CD8-positive, alpha-beta T cell (primary cell): ENCODE measurements at places on chromosomes 5 and 9.

DNA sequence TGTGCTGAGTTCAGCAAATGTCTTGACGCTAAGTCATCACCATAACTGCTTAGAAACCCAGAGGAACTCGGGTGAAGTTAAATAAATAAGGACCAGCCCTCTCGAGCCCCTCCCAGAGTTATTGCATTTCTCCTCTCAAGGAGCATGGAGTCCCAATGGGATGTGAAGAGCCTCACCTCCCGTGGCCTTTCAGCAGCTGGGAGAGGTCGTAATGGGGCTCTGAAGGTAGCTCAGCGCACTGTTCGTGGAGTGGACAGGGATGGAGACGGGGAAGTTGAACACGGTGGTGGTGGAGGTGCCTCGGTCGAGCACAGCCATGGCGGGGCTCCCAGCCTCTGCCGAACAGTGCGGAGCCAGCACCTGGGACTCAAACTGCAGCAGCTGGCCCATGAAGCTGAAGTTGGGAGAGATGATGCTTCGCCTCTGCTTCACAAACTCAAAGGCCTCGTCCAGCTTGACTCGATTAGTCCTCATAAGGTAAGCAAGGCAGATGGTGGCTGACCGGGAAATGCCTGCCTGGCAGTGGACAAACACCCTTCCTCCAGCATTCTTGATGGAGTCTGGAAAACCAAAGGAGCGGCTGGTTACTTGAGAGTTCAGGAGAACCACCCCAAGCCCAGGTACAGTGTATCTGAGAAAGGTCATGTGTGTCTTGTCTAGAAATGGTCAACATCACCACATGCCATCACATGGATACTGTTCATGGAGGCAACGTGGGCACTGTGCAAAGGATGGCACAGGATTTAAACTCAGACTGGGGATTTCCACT lies 2.2 kb downstream of the DUSP1 start:
- peak; percentile 38 for DNase-seq

- no peak for DNase-seq
These were observed 42.2 kb downstream of the OSMR start for GRCh38 chr5:38888041-38888440.

- DNase-seq: no peak
These were observed 208.2 kb downstream of the DMRTA1 start for GRCh38 chr9:22654833-22655232.

DNA sequence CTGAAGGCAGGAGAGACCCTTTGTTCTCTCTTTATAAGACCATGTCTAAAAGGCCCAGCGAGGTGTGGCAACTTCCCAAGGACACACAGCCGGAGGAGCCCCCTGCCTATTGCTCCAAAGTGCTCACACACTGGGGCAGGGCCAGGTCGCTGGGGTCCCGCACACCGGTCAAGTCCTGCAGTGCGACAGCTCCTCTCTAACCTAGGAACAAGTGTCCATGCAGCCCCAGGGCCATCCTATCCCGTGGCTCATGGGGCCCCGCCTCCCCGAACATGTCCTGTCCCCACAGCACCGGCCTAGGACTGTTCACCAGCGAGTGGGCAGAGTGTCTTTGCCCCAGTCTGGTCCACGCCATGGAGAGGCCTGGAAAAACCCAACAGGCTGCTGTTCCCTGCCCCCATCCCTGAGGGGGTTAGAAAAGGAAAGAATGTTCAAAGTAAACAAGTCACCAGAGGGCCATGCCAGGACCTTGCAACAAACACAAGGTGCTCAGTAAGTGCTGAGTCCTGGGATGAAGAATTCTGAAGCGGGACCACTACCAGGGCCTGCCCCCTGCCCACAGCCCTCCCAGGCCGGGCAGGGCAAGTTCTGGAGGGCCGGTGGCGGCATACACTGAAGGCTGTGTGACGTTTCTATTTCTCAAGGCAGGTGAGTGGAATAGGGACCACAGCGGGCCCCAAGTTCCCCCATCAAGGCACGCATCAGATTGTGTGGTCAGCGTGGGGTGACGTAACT lies 938 bp downstream of the NINJ1 start:
- peak; percentile 75 for DNase-seq

- DNase-seq: no peak
These were observed 17.9 kb upstream of the FBP1 start for GRCh38 chr9:94657021-94657725.

GRCh38 chr5:180802325-180803180 lies at the start of gene MGAT1:
Gene MGAT1, minus strand, starts transcription at chr5:180802806. Its CDS starts 9,835 bp downstream, at chr5:180792971.
- peak; percentile 87 for DNase-seq

DNA sequence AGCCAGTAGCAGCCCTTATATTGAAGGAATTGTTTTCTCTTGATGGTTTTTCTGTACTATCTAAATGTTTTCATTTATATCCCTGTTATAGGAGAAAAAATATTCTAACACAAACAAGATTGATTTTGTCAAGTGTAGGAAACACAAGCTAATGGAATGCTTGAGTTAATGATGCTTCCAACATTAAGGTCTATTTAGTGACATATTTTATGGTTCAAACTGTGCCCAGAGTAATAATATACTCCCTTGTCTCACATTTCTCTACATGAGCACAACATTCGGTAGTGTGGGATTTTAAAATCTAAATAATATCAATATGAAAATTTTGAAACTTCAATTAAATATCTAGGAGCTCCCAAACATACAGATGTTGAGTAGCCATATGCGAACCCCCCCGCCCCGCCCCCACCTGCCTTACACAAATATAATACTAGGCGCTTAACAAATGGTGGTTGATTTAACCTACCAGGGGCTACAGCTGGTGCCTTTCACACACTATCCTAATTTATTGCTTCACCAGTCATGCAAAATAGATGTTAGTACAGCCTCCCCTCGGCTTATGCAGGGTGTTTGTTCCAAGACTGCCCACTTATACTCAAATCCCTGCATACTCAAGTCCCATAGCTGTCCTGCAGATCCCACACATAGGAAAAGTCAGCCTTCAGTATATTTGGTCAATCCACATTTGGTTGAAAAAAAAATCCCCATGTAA lies 124.1 kb upstream of the ACO1 start:
- DNase-seq: no peak

DNA sequence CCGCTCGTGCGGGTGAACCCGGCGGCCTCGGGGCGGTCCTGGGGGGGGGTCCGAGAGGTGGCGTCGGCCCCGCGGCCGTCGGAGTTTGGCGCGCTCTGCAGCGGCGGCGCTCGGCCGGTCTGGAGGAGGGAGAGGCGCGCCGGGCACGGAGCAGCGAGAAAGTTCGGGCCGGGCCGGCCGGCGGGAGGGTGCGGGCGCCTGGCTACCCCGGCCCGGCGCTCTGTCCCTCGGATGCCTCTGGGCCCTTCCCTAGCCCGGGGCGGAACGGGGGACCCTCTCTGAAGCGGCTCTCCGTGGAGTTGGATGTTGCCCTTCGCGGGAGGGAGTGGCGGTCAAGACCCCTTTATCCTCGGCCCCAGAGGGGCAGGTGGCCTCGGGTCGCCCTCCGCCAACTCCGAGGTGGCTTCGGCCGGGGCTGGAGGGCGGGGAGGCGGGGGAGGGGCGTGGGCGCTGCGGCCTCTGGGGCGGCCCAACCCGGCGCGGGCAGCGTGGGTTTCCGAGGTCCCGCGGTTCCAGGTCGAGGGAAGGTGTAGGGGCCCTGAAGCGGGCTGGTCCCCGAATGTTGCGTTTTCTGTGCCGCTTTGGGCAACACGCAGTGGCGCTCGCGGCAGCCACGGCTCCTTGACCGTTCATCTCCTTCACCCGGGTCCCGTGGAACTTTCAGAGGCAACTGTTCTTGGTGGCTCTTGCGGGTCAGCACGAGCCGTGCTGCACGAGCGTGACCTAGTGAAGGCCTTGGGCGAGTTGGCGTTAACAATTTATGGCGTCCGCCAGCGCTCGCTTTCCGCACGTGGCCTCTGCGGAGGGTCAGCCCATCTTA lies 290.5 kb downstream of the DOCK8 start:
- peak; percentile 12 for DNase-seq

DNA sequence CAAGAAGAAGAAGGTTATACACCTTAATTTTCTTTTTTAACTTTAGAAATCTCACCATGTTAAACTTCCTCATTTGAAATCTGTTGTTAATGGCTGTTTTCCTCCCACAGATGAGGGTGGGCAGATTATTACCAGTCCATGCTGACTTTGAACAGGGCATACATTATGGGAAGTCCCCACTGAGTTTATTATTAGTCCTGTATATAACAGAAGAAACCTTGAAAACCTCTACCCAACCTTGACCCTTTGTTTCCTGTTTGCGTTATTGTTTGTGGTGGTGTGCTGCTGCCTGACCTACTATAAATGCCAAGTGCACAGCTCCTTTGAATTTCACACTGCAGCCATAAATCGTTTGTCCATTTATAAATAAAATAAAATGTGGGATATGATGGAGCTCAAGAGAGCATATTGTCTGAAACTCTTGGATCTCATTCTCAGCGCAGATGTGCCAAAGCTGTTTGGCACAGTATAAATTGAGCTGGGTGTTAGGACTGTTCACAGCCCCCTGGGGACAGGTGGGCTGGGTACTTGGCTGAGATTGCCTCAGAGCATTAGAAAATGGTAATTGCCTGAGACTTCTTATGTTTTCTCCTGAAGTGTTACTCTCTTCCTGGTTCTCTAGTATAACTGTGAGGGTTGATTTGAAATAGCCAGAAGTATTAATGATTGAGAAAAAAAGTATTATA lies 139.6 kb downstream of the SPATA31D1 start:
- DNase-seq: no peak

GRCh38 chr9:18976709-18977531 lies 56.1 kb downstream of the SAXO1 start:
- DNase-seq: no peak

DNA sequence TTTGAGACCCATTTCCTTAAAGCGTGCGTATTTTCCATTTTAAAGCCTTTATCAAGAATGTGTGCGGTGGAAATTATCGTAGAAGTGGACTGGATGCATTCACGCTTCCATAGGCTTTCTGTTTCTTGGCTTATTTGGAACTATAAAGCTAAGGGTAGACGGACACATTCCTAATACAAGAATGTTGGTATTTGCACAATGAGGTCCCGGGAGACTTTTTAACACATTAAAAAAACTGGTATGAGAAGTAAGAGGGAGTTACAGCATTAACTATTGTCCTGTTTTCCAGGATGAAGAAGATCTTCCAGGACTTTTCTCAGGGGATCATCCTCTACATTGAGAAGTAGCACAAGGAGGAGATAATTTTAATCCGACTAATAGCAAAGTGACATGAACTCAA lies 653.0 kb downstream of the MTRR start:
- DNase-seq: no peak

DNA sequence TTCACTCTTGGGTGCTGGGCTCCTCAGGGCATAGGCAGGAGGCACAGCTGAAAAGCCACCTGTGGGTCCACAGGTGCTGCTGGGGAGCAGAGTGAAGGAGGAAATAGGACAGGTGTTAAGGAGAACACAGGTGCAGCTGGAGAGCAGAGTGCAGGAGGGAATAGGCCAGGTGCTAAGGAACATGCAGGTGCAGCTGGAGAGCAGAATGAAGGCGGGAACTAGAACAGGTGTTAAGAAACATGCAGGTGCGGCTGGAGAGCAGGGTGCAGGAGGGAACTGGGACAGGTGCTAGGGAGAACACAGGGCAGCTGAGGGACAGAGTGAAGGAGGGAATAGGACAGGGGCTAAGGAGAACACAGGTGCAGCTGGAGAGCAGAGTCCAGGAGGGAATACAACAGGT lies 43.8 kb upstream of the PLEKHG4B start:
- no peak for DNase-seq

DNA sequence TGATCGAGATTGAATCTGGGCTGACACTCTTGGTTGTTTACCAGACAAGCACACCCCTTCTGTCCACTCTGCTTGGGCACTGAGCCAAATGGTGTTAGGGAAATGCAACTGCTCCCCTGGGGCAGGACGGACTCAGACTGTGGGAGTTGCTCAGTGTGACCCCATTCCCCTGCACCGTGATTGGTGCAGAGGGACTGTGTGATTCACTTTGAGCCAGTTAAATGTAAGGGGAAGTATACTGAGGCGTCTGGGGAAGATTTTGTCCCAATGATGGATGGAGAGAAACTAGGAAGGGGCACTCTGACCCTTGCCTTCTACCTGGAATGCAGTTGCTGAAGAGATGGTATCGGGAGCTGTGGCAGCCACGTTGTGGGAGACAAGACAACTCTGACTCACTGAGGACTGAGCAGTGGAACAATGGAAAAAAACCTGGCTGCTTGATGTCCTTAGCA lies 196.0 kb upstream of the ANKRD55 start:
- no peak for DNase-seq

- no peak for DNase-seq
These were observed 140.3 kb downstream of the AOPEP start for GRCh38 chr9:94866770-94867169.

GRCh38 chr5:83306572-83307241 lies 164.8 kb upstream of the VCAN start:
- no peak for DNase-seq

- DNase-seq: no peak
These were observed 1030.2 kb upstream of the SEMA6A start for GRCh38 chr5:117604845-117605244.

DNA sequence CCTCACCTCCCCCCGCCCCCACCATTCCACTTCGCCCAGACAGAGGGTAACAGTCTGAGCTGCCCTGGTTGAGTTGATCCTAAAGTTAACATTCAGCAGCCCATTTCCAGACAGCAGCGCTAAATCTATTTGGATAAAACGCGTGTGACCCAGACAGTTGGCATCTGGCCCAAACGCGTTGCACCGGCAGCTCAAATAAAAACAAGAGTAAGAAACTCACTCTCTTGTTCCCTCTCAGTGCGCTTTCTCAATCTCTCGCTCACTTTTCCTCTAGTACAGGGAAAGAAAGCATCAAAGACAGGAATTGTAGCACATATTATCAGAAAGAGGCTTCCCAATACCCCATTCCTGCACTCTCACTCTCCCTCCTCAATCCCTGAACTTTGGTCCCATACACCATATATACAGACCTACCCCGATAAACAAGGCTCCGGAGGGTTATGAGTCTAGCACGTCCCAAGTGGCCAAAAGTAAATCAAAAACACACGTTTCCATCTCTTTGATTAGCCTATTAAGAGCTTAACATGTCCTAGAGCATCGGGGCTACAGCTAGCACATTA lies 1.3 kb downstream of the ADAMTS6 start:
- peak; percentile 48 for DNase-seq

DNA sequence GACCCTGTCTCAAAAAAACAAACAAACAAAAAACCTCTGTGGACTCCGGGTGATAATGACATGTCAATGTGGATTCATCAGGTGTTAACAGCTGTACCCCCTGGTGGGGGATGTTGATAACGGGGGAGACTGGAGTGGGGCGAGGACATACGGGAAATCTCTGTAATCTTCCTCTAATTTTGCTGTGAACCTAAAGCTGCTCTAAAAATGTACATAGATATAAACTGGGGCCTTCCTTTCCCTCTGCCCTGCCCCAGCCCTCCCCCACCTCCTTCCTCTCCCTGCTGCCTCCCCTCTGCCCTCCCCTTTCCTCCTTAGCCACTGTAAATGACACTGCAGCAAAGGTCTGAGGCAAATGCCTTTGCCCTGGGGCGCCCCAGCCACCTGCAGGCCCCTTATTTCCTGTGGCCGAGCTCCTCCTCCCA lies 1.4 kb upstream of the CEL start:
- no peak for DNase-seq

DNA sequence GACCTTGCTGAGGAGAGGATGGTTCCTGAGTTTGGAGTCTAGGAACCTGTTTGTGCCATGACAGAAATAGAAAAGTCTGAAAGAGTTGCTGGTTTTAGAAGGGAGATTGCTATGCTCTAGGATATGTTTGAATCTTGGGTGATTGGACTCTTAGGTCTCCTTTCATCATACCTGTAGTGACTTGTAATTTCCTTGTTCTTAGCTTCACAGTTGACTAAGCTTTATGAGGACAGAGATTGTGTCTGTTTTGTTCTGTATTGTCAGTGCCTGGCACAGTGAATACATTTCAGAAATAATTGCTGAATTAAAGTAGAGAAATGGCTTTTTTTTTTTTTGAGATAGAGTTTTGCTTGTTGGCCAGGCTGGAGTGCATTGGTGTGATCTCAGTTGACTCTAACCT lies 31.5 kb downstream of the GAPVD1 start:
- no peak for DNase-seq

GRCh38 chr5:14671414-14671813 lies 6.9 kb downstream of the OTULIN start:
- no peak for DNase-seq
